Posterior vena cava (tissue), 2 donors: ENCODE measurements at places on chromosomes 3 and 15. TPM values are rescaled to one million over a fixed set of nuclear protein-coding genes. Genes with fewer than 3 reads are reported as not detected.

- no peak for DNase-seq
Observed at GRCh38 chr15:45573961-45574629, 13.1 kb upstream of the BLOC1S6 start.

- DNase-seq = no peak
Observed at GRCh38 chr15:40435710-40436089, 5.1 kb upstream of the BAHD1 start.

DNA sequence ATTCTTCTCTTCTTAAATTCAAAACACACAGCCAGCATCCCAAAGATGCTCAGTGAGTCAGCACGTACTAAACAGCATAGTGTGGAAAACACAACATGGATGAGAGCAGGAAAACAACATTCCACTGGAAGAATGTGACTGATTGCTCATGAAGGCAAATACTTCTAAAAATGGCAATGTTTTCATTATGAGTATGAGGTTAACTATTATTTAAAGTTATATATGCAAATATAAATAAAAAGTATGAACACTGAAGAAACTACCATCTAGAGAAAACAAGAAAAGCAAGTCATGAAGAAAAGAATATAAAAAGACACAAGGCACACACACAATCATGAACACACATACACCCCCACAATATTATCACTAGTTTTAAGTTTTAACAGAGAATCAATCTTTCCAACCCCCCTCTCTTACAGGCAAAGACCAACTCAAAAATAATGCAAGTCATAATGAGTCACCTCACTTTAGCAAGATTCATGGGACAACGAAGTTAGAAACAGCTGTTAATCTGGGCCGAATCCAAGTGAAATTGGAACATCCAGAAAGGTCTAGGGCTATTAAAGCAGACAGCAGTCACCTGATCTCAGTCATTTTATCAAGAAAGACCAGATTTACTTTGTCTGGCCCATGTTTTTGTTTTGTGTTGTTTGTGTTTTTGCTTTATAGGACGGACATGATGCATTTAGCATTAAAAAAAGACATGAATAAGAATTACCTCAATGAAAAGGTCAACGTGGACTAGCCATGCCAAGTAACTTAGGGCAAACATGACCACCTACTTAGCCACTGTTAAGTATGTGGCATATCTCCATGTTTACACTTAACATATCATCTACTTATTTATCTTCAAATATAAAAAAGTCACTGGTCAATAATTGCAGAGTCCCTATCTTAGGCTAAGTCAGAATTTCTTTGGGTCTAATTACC, 18.1 kb downstream of the GBE1 start:
- no peak for DNase-seq

GRCh38 chr3:65632414-65632813, 406.3 kb downstream of the MAGI1 start:
- DNase-seq = no peak

DNA sequence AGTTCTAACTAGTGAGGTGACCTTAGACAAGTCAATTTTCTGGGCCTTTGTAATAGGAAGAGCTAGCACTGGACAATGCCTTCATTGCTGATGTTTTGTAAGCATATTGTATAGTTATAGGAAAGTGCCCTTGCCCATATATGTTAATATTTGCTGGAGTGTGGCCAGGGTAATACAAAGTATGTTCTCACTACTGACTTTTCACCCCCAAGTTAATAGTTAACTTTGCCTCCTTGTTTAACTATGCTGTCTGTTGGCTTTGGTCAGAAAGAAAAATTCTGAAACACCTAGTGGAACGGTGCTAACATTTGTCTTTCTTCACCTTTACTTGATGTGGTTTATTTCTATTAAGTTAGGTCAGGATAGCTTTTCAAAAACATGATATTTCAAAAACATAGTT, 287.4 kb upstream of the CTNNB1 start:
- no peak for DNase-seq

GRCh38 chr3:8317661-8318649, 183.7 kb upstream of the LMCD1 start:
- no peak for DNase-seq

GRCh38 chr3:17352620-17353019, 389.8 kb downstream of the TBC1D5 start:
- no peak for DNase-seq

DNA sequence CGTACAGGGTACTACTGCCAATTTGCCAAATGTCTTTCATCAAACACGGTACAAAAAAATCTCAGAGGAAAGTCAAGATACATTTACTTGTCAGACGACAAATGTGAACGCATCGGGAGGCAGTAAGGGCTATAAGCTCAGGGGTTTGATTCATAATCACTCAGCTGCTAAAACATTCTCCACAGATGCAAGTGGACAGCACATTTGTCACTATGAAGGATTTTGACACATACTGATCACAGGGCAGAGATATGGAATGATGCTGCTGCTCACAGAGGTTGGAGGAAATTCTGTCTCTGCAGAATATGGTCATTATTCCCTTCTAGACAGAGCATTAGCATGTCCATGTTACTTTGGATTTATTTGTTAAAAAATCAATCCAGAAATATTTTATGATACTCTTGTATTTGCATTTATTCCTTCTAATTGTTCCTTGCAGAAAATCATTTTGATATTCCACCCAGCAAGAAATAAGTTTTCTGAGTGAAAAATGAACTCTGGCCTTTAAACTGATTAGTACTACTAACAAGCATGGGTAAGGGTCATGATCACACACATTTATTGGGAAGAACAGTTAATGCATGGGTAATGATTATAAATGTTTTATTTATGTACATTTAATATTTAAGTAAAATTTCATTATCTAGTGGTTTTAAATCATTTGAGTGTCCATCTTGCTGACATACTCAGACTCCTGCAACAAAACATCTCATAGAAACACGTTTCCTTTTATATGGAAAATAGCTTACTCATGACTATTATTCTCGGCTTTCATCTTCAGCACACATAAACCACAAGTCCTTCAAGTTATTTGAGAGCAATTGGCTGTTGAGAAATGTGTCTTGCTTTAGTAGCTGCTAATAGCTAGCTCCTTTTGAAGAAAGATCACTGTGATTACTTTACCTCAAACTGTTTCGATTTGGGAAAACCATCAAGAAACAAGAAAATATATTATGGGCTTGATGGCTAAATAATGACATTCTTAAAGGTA, 559.3 kb downstream of the MECOM start:
- no peak for DNase-seq

DNA sequence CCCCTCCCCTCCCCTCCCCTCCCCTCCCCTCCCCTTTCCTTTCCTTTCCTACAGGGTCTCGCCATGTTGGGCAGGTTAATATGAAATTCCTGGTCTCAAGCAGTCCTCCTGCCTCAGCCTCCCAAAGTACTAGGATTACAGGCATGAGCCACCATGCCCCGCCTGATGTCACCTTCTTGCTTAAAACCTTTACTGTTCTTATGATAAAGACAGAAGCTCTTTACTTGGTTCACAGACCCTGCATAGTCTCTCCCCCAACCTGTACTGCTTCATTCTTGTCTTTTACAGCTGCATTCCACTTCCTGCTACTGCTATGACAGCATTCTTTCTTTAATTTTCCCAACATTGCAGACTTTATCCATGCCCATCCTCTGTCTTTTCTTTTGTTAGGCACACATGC, 20.8 kb downstream of the MED12L start:
- no peak for DNase-seq

DNA sequence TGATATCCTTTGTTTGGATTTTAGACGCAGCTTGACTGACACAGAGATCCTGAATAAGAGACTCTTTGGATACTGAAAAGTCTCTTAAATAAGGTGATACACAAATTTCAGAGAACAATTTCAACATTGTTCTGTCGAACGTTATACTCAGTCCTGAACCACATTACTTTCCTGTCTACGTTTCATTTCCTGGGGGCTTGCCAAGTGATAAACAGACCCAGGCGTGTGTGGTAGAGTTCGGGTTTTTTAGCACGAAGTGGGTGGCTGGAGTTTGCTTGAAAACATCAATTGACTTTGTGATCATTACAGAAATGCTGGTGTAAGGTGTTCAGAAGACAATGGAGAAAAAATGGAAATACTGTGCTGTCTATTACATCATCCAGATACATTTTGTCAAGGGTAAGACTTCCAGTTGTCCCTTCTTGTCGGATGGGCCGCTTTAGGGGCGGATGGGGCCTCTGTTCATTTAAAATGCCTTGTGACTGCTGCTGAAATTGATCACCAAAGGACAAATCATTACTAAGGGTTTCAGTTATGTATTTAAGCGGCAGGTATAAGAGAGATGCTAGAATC, at the start of gene CD96:
Gene CD96, plus strand, starts transcription at position 287 of the 573 bp plus-strand sequence. Its CDS starts 52 bp downstream, at position 339.
- no peak for DNase-seq

DNA sequence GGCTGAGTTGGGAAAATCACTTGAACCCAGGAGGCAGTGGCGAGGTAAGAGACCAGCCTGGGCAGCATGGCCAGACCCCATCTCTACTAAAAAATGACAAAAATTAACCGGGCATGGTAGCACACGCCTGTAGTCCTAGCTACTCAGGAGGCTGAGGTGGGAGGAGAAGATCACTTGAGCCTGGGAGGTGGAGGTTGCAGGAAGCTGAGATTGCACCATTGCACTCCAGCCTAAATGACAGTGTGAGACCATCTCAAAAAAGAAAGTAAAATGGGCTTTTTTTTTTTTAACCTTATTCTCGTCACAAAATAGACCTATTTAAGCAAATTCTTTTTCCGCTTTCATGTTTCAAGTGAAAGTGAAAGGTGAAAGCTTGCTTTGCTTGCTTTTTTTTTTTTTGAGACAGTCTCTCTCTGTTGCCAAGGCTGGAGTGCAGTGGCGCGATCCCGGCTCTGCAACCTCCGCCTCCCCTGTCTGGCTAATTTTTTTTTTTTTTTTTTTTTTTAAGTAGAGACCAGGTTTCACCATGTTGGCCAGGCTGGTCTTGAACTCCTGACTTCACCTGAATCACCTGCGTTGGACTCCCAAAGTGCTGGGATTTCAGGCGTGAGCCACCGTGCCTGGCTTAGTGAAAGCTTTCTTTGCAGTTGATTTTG, 3.6 kb downstream of the PDIA3 start:
- no peak for DNase-seq

DNA sequence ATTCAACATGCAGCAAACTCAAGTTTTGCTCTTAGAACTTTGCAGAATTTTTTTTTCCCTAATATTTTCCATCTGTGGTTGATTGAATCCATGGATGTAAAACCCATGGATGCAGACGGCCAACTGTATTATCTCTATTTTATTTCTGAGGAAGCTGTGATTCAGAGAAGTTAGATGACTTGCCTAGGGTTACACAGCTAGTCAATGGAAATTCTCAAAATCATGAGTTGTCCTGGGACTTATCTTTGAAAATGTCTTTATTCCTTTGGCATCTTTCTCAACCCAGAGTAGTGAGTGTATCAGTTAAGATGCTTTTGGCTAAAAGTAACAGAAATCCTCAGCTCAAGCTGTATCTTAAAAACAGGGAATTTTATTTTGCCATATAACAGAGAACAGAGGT, 107.9 kb upstream of the GALNT15 start:
- DNase-seq = no peak

DNA sequence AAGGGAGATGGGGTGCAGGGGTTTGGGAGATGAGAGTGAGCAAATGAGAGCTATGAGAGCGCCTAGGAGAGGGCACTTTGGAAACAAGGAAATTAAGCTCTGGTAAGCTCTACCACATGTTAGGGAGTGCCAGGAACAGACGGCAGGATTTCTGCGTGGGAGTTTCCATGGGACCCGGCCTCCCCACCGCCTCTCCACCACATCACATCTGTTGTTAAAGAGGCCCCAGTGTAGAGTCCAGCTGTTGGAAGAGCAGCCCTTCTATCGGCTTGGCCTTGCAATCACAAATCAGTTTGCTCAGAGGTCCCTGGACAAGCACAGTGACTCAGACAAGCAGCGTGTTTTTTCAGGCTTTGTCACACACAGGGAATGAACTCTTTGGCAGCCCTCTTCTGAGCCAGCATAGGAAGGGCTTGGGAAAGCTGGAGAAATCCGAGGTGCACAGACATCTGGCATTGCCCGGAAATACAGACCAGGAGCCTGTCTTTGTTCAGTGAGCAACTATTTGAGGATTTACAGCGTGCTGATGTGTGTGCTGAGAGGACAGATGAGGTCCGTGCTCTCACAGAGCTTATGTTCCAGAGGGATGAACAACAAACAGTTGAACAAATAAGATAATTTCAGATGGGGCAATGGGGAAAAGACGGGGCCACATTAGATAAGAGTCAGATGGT, 370.6 kb upstream of the PROK2 start:
- DNase-seq = peak; percentile 87

DNA sequence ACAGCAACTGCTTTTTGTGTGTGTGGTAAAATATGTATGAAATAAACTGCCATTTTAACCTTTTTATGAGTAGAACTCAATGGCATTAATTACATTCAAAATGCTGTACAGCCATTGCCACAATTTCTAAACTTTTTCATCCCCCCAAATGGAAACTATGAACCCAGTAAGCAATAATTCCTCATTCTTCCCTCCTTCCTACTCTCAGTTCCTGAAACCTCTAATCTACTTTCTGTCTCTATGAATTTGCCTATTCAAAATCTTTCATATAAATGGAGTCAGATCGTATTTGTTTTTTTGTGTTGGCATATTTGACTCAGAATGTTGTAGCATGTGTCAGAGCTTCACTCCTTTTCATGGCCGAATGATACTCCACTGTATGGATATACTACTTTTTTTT, 5.3 kb upstream of the BLM start:
- DNase-seq = no peak

DNA sequence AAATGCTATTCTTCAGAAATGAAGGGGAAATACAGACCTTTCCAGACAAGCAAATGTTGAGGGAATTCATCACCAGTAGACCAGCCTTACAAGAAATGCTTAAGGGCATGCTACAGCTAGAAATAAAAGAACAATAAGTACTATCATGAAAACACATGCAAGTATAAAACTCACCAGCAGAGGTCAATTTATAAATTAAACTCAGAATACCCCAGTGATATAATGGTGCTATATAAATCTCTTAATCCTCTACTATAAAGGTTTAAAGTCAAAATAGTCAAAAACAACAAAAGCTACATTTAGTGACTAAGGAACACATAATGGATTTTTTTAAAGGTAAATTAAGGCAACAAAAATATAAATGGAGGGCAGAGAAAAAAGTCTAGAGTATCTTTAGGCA, 142.5 kb downstream of the CPNE4 start:
- DNase-seq = no peak

- DNase-seq = no peak
Observed at GRCh38 chr3:60290122-60290492, 961.1 kb downstream of the FHIT start.

DNA sequence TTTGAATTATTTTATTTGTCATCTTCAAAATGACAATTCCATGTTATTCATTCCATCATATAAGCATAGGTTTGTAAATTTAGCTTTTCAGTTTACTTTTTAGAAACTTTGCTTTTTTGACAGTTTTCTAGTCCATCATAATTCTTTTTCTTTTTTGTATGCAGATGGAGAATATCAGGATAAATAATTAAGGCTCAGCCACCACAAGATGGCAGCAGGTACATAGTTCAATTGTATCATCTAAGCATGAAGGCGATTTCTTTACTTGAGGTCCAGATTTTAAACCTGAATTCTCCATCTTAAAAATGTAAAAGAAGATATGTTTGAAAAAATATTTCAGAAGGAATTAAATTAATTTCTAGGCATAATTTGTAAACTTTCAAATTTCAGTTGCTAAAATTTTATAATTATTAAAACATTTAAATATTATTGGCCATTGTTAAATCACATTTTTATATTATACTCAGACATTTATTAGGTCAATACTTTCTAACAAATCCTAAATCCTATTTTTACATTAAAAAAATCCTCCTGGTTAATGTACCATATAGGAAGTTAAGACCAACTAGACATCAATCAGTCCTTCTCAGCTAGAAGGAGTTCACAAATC, 15.1 kb downstream of the PLSCR5 start:
- DNase-seq = no peak

Gene FBXO40
- total RNA-seq = 1.5 TPM

Gene CCDC12
- 21.5 TPM for total RNA-seq

Gene NTRK3
- total RNA-seq = 94.1 TPM

Gene PDZRN3
- 71.9 TPM for total RNA-seq

Gene TUSC7
- not detected for total RNA-seq

Gene HPS3
- total RNA-seq = 14.5 TPM
